ENCODE measurements at places on chromosomes 5 and 9. TPM values are rescaled to one million over a fixed set of nuclear protein-coding genes. Genes with fewer than 3 reads are reported as not detected.

FOXD4L6 gene
- 0.33 TPM for total RNA-seq

DPYSL3 gene
- 376 TPM for total RNA-seq

IL7R gene
- total RNA-seq = 2.8 TPM

DNA sequence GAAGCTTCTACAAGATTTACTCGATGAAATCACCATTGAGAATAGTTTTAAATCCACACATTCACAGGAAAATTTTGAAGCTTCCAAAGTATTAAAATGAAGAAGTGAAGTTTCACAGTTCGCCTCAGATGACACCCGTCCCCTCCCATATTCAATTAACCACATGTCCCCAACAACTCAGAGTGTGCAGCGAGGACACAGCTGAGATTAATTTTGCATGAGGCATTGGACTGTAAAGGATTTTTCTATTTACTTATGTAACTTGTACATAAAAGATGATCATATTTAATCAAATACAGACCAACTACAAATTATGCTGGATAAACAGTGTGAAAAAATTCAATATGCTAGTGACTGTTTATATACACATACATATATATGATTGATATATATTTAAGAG is 84.7 kb upstream of the OLFM1 start:
- no peaks in the 10 kb centered on the region for H3K4me1 ChIP-seq
- H3K27me3 ChIP-seq = no peaks in the 10 kb centered on the region
- H3K27ac ChIP-seq = no peak overlapping the region
- no peaks in the 10 kb centered on the region for H3K36me3 ChIP-seq
- no peak overlapping the region for H3K4me3 ChIP-seq

- no peak overlapping the region for H3K4me3 ChIP-seq
- H3K4me1 ChIP-seq = no peaks in the 10 kb centered on the region
- no peak overlapping the region for H3K27ac ChIP-seq
- no peaks in the 10 kb centered on the region for H3K27me3 ChIP-seq
Measured at GRCh38 chr9:89706086-89706485, 101.3 kb downstream of the GADD45G start.

DNA sequence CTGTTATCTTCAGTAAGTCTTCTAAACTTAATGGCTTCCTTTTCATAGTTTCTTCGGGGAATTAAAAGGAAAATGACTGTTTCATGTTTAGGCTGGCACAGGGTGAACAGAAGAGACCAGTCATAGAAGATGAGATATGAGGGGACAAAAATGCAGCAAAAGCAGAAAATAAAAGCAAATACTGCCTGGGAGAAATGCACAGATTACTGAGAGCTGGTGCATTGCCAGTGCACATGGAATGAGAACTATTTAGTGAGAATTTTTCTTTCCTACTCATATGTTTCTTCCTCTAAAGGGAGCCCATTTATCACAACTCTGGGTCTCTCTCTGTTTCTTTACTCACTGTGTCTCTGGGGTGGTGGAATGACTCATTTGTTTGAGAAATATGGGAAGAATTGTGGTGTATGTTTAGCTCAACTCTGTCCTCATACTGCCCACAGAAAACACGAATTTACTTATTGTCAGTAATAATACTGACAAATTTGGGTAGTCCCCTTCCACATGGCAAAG is 25.9 kb upstream of the ANKRD55 start:
- H3K36me3 ChIP-seq = no peaks in the 10 kb centered on the region
- no peak overlapping the region for H3K4me3 ChIP-seq
- no peak for DNase-seq
- H3K27ac ChIP-seq = no peak overlapping the region
- H3K27me3 ChIP-seq = no peaks in the 10 kb centered on the region
- H3K4me1 ChIP-seq = no peaks in the 10 kb centered on the region

DNA sequence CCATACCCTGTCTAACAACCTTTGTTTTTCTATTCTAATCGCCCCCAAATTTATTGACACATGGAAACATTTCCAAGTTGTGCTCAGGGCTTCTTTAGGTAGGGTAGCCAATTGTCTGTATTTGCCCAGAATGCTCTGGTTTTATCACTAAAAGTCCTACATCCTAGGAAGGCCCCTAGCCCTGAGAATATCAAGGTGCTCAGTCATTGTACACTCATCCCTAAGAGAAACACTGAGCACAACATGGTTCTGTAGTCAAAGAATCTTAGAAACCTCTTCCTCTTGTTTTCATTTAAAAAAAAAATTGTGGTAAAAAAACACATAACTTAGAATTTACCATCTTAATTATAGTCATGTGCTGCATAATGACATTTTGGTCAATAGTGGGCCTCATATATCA is 69.0 kb upstream of the BASP1 start:
- H3K36me3 ChIP-seq = no peaks in the 10 kb centered on the region
- no peak overlapping the region for H3K27ac ChIP-seq
- no peak overlapping the region for H3K4me3 ChIP-seq
- no peaks in the 10 kb centered on the region for H3K4me1 ChIP-seq
- no peak for DNase-seq
- H3K27me3 ChIP-seq = no peaks in the 10 kb centered on the region

- peaks cover 29% of the 10 kb centered on the region for H3K4me1 ChIP-seq
- H3K36me3 ChIP-seq = peaks cover 42% of the 10 kb centered on the region
- no peak for DNase-seq
- H3K27me3 ChIP-seq = no peaks in the 10 kb centered on the region
- H3K4me3 ChIP-seq = peak overlapping the region; percentile 90
- peak overlapping the region; percentile 98 for H3K27ac ChIP-seq
Measured at GRCh38 chr5:178205749-178206047, 1.4 kb downstream of the HNRNPAB start.

DNA sequence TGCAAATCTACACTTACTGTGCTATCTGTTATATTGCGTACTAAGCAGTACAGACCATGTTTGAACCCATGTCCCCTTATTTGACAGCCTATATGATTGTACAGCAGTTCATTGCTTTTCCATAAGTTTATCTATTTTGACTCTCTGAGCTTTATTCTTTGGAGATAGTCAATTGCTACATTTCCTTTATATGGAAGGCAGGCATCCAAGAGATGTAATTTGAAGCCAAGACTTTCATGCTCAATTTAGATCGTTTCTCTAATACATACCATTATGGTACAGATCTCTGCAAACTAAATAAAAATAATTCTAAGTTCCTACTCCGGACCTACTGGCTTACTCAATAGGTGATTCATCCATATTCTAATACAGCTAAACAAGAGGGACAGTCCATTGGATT is 424.8 kb downstream of the TMEM38B start:
- no peak overlapping the region for H3K4me3 ChIP-seq
- H3K4me1 ChIP-seq = no peaks in the 10 kb centered on the region
- no peaks in the 10 kb centered on the region for H3K27me3 ChIP-seq

DNA sequence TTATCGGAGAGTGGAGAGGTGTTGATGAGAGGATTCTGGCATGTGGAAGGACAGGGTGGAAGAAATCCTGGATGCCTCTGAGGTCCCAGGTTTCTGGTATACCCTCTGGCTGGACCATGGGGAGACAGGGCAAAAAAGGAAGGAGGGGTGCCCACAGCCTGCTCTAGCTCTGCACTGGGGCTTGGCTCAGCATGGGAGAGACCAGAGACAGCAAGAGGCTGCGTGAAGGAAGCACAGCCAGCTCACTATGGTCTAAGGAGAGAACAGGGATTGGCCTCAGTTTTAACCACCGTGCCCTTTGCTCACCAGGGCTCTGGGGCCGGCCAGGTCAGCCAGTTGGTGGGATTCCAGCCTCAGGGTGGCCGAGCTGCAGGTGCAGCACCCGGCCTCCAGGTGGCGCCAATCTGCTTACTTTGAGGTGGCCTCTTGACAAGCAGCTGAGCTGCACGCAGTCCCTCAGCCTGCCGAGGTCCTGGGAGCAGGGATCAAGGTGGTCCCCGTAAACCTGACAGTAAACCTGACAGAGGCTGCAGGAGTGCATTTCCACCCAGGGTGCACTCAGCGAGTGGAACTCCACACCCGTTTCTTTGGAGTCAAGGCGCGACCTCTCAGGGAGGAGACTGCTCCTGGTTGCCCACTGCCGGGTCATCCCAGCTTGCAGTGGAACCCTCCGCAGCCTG is 25.0 kb upstream of the SPTLC1 start:
- DNase-seq = no peak
- peaks cover 13% of the 10 kb centered on the region for H3K4me1 ChIP-seq
- H3K27ac ChIP-seq = peak overlapping the region; percentile 58
- H3K4me3 ChIP-seq = peak overlapping the region; percentile 63
- H3K36me3 ChIP-seq = no peaks in the 10 kb centered on the region

DNA sequence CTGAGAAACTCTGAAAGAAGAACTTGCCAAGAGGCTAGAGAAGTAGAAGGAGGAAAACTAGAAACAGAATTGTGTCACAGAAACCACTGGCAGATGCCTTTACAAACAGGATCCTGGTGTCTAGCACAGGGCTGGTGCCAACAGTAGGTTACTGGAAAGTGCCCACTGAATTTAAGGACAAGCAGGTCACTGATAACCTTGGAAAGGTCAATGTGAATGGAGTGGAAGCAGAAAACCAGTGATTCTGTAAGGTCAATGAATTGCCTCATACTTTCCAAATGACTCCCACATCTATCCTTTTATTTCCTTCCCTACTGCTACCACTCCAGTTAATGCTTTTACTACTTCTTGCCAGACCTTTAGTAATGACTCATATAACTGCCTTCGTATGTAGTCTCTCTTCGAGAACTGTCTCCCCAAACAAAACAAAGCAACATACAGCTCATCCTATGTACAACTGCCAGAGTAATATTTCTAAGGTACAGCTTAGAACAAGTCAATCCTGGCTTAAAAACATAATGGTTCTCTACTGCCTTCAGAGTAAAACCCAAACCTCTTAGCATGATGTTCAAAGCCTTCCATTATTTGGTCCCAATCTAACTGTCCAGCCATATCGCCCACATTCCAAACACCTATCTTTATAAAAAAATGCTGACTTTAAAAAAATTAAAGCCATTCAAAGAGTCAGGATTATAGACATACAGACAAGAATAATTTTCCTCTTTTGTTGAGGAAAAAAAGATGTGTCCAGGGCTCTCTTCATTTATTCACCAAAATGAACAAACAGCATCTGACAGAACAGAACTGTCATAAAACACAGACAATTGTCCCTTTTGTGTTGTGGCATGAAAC is 52.5 kb downstream of the NR3C1 start:
- no peak overlapping the region for H3K27ac ChIP-seq
- H3K36me3 ChIP-seq = no peaks in the 10 kb centered on the region
- no peak for DNase-seq

- no peak for DNase-seq
- H3K36me3 ChIP-seq = peaks cover 8% of the 10 kb centered on the region
- no peaks in the 10 kb centered on the region for H3K27me3 ChIP-seq
- H3K27ac ChIP-seq = no peak overlapping the region
- H3K4me3 ChIP-seq = no peak overlapping the region
Measured at GRCh38 chr5:113526421-113526820, 12.9 kb downstream of the YTHDC2 start.

DNA sequence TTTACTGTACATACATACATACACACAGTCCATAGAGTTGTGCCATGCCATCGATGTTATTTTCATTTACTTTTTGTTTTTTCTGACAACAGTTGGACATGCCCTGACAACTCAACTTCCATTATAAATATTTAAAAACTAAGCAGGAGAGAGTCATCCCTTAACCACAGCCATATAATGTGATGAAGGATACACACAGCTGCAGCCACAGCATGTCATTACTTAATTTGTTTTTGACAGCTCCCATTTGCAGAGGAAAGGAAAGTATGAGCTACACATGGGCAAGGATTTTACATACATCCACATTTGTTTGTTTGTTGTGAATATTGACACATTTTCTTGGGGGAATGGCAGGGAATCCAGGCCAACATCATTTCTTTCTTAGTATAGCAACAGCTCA is 91.5 kb upstream of the TUT7 start:
- H3K27me3 ChIP-seq = no peaks in the 10 kb centered on the region
- no peak for DNase-seq
- no peak overlapping the region for H3K4me3 ChIP-seq
- no peaks in the 10 kb centered on the region for H3K36me3 ChIP-seq

- H3K4me1 ChIP-seq = no peaks in the 10 kb centered on the region
- DNase-seq = no peak
- no peaks in the 10 kb centered on the region for H3K36me3 ChIP-seq
- H3K4me3 ChIP-seq = no peak overlapping the region
- no peak overlapping the region for H3K27ac ChIP-seq
Measured at GRCh38 chr5:104965006-104965405, 1402.4 kb upstream of the NUDT12 start.

DNA sequence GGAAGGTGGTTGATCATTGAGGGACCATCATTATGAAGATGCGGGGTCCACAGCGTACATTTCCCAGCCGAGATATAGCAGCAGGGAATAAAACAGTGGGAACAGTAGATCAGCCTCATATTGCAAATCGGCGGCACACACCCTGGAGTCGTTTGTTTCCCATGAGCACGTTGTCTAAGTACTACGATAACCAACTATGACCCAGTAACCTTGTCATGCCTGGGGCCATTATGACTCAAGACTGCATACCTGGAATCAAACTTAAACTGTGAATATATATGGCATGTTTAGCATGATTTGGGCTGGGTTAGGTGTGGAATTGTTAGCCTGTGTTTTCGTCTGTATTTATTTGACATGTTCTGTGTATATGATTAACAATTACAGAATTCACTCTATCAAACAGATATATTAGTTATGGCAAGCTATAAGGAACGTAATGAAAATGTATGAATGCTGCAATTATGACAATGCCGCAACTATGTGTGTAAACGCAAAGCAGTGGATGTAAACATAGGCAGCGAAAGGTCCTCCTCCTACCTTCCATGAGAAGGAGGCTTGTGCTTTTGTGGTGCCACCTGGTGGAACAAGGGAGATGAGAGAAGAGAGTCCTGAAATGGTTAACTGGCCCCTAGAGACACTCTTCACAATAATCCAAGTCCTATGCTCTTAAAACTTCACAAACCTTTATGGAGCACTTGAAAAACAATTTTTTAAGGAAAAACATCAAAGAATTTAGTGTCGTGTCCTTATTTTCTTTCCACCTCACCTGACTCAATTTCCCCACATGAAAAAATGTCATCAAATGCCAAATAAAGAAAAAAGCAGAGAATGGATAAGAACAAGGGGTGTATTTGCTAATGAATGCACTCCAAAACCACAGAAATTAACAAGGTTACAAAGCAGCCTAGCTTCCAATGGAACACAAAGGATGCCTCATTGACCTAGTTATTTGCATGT is 47.1 kb downstream of the SEMA5A start:
- H3K27ac ChIP-seq = no peak overlapping the region
- H3K4me1 ChIP-seq = no peaks in the 10 kb centered on the region
- no peak for DNase-seq
- H3K27me3 ChIP-seq = no peaks in the 10 kb centered on the region
- H3K4me3 ChIP-seq = no peak overlapping the region
- no peaks in the 10 kb centered on the region for H3K36me3 ChIP-seq

DNA sequence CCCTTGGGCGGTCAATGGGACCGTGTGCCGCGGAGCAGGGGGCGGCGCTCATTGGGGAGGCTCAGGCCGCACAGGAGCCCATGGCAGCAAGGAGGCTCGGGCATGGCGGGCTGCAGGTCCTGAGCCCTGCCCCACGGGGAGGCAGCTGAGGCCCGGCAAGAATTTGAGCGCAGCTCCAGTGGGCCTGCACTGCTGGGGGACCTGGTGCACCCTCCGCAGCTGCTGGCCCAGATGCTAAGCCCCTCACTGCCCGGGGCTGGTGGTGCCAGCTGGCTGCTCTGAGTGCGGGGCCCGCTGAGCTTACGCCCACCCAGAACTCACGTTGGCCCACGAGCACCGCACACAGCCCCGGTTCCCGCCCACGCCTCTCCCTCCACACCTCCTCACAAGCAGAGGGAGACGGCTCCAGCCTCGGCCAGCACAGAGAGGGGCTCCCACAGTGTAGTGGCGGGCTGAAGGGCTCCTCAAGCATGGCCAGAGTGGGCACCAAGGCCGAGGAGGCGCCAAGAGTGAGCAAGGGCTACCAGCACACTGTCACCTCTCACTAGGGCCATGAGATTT is 141.1 kb upstream of the OR13F1 start:
- no peak overlapping the region for H3K4me3 ChIP-seq
- no peak overlapping the region for H3K27ac ChIP-seq
- no peaks in the 10 kb centered on the region for H3K27me3 ChIP-seq
- H3K36me3 ChIP-seq = no peaks in the 10 kb centered on the region
- DNase-seq = no peak
- H3K4me1 ChIP-seq = no peaks in the 10 kb centered on the region

Measured in esophagus muscularis mucosa (tissue), 4 donors.